ENCODE measurements at places on chromosomes 6 and 20.
A peak's percentile ranks its signal among the peaks of the same experiment; 100 is the strongest.

DNA sequence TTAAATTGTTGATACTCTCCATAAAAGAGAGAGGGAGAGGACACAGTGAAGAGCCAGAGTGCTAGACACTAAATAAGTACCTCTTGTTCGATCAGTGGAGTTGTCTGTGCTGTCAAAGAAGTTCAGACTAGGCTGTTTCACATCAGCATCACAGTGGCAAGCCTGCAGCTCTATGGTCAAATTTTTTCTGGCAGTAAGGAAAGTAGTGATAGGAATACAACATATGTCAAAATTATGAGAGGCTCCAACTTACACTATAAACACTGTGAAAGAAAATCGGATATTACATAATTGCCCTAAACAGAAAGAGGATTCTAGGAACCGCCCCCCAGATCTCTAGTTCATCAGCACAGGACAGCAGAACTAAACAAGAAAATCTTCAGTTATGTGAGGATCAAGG is 23.1 kb downstream of the DNAH8 start:
- no peak for DNase-seq

- no peak for DNase-seq
Measured at GRCh38 chr6:137399881-137400443, 94.2 kb downstream of the OLIG3 start.

GRCh38 chr6:138025528-138025978 is 81.7 kb downstream of the PERP start:
- no peak for DNase-seq

- no peak for DNase-seq
Measured at GRCh38 chr6:26441977-26442376, 1.7 kb downstream of the BTN3A3 start.

DNA sequence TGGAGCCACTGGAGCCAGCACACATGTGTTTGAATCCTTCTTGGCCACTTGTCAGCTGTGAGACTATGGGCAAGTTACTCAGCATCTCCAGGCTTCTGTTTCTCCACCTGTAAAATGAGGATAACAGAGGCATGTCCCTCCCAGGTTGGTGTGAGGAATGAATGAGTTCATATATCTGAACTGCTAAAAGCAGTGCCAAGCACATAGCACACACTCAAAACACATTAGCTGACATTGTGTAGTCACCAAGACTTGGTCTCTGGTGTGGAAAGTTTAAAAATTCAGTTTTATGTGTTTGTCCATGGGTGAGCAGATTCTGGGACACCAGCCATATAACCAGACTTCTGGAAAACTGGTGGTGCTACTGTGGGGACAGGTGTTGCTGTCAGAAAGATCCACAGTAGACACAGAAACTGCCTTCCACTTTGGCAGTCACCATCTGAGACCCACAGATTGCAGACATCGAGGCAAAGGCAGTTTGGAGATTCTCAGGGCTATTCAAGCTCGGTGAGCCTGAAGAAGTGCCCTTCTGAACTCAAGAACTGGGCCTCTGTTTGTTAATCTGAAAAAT is 115.8 kb downstream of the MRPL14 start:
- DNase-seq = no peak

GRCh38 chr6:28251661-28252008 is 434 bp downstream of the ZKSCAN4 start:
- no peak for DNase-seq

GRCh38 chr20:38159566-38159956 is 5.5 kb downstream of the TGM2 start:
- DNase-seq = no peak

DNA sequence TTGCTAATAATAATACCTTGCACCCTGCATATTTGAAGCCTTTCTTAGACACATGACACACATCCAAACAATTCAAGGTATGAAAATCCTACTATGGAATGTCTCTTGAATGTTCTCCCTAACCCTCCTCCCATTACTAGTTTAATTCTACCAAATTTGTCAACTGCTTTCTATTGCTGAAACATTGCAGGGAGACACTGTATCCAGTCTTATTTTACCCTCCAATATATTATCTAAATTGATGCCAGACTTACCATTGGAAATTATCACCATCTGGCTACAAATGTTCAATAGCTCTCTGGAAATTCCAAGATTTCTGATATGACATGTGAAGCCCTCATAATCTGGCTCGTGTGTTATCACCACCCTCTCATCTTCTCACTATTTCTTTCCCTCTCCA is 1027.3 kb upstream of the CITED2 start:
- DNase-seq = no peak

GRCh38 chr6:143536866-143537691 is 25.6 kb upstream of the FUCA2 start:
- DNase-seq = peak; percentile 75

GRCh38 chr6:108211671-108212070 is 45.8 kb downstream of the NR2E1 start:
- no peak for DNase-seq

GRCh38 chr20:47482705-47483104 is 19.0 kb upstream of the NCOA3 start:
- DNase-seq = no peak

- DNase-seq = no peak
Measured at GRCh38 chr6:145313041-145313855, 422.1 kb downstream of the EPM2A start.

GRCh38 chr6:134720353-134721059 is 229.4 kb downstream of the ALDH8A1 start:
- no peak for DNase-seq

- no peak for DNase-seq
Measured at GRCh38 chr6:169292338-169293124, 38.9 kb upstream of the THBS2 start.

DNA sequence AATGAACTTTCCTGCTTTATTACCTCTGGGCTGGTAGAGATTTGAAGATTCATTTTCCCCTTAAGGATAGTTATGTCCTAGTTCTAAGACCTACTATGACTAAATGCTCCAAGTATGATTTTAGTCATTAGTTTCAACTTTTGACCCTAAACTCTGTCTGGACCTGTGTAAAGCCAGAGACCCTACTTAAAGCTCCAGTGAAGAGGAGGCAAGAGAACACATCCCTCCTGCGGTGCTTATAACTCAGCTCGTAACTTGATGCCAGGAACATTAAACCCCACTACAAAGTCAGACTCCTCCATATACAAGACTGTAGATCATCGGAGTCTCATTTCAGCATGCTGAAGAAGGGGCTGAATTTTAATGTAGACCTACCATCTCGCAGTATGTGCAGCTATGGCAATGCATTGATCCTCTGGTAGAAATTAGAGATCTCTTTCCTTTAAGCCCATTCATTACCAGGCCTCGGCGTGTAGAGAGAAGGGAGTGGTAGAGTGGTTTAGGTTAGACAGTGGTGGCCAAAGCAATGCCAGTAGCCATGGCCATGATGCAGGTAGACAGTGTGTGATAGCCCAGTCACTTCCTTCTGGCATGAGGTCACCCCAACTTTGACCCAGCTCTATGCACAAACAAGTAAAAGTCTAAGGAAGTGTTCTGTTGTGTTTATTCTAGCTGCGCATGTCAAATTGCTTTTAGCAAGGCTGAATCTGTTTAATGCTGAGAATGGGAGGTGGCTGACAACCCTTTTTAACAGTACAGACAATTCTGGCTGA is 34.8 kb upstream of the MYB start:
- DNase-seq = no peak

GRCh38 chr6:30037182-30037788 is 23.8 kb upstream of the POLR1H start:
- DNase-seq = no peak

DNA sequence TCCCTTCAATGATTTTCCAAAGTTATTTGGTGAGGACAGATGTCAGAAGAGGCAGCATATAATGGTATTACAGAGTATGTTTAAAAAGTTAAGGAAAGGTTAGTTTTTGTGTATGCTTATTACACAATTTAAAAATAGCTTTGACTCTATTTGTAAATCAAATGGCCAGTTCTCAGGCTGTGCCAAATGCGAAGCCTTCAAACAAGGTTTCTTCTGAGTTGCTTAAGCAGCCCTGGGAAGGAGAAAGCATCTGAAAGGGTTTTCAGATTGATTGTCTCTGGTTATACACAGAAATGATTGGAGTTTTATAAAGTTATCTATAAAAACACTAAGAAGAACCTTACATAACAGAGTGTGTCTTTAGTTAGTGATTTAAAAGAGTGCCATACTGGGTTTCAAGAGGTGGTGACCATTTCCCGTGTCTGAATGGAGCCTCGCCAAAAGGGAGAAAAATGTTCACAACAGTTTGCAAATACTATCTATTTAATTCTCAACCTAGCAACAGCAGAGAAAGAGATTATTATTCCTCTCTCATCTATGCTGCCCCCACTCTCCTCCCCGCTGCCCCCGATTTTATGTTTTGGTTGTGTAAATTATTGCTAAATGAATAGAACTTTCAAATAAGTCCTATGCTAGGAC is 16.7 kb downstream of the CD109 start:
- DNase-seq = no peak

DNA sequence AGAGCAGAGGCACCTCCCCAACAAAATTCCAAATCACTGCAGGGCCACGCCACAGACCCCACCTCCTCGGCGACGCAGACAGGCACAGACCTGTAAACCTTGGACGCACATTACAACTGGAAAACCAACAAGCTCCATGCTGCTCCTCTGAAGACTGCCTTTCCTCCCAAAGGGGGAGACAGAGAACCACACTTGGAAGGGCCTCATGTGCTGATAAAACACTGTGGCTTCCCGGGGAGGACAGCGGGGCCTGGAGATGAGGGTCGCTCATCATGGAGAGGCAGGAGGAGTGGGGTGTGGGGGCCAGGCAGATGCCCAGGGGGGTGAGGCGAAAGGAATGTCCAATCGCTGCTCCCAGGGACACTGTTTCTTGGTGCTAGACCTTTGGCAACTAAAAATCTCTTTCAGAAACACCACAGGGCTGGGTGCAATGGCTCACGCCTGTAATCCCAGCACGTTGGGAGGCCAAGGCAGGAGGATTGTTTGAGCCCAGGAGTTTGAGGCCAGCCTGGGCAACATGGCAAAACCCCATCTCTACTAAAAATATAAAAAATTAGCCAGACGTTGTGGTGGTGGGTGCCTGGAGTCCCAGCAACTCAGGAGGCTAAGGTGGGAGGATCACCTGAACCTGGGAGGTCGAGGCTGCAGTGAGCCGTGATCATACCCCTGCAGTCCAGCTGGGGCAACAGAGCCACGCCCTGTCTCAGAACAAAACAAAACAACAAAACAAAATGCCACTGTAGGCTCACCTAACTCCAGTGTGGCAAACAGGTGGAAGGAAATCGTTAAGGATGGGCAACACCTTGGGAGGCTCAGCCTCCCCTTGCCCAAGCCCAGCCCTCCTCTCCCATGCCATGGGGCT is 53.8 kb downstream of the ABHD12 start:
- peak; percentile 62 for DNase-seq

DNA sequence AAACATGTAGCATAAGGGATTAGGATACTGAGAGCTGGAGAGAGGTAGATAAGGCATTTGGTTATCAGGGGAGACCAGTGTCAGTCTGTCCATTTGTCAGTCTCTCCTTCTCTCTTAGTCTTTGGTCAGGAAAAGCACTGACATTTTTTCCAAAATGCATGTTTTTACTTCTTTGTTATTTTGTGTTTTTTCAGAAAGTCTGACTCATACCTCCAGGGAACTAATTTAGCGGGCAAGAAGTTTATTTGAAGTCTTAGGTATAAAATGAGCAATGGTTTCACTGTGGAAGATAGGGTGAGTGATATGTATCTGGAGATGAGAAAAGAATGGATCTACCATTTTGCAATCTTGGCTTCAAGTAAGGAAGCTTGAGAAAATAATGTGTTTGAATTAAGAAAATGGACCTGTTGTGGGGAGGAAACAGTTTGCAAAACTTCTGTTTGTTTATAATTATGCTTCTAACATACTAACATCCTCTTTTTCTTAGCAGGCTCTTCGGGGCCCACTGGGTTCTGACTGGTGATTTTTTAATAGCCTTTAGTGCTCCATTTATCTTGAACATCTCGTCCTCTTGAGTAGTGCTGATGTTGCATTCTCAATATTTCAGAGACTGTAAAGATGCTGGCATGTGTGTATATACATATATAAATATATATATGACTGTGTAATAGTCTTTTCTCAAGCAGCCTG is 66.9 kb upstream of the FABP7 start:
- DNase-seq = no peak

GRCh38 chr6:72049376-72049775 is 163.0 kb downstream of the RIMS1 start:
- DNase-seq = no peak

- no peak for DNase-seq
Measured at GRCh38 chr6:6556161-6556737, 32.3 kb upstream of the LY86 start.

GRCh38 chr6:159436581-159436980 is 256.5 kb downstream of the SOD2 start:
- DNase-seq = no peak

DNA sequence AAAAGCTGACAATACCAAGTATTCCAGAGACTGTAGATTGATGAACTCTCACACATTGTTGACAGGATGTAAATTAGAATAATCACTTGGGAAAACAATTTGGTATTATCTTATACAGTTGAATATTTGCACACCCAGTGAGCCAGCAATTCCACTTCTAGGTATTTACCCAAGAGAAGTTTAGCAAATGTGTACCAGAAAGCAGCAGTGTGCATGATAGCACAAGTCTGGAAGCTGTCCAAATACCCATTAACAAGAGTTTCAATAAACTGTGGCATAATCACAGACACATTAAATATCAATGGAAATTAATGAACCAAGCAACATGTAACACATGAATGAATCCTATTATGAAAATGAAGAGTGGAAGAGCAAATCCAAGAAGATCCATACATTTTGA is 233.6 kb downstream of the TPBG start:
- no peak for DNase-seq

- no peak for DNase-seq
Measured at GRCh38 chr6:15317934-15318902, 72.3 kb downstream of the JARID2 start.

- DNase-seq = no peak
Measured at GRCh38 chr6:42974919-42975505, 4.0 kb downstream of the PEX6 start.

DNA sequence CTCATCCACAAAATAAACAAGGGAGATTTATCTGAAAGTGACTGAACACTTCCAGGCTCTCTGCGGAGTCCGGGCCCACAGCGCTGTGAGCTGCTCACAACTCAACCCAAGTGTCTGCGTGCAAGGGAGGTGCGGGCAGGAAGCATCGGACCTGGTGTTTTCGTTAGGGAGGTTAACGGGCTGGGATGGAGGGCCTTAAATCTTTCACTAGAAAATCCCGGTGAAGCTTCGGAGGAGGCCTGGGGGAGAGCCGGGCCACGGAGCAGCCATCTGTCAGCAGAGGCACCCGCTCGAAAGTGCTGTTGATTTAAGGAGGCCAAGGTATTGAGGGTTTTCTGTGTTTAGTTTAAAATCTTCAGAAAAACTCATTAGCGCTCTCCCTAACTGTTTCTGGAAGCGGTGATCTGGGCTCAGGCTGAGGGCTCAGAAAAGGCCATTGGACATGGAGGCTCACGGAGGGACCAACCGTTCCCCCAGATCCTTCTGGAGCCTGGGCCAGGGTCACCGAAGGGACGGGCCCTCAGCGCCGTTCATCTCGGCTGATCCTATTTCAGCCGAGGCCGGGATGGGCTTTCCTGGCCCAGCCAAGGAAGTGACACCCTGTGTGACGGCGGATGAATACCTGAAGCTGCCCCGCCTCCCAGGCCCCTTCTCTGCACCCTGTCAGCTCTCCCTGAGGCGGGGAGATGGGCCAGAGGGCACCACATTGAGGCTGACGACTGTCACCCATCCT is 20.7 kb downstream of the GATA5 start:
- no peak for DNase-seq

- DNase-seq = no peak
Measured at GRCh38 chr20:34915131-34915530, 38.7 kb downstream of the ACSS2 start.

- DNase-seq = no peak
Measured at GRCh38 chr20:32780749-32781655, 18.8 kb downstream of the DNMT3B start.

All from ELF-1 (cell line).